NCI-H510A treated with DMSO at 0.1 percent for 48 hours (cell line): ENCODE measurements at places on chromosomes 4 and X.
A peak's percentile ranks its signal among the peaks of the same experiment; 100 is the strongest.

DNA sequence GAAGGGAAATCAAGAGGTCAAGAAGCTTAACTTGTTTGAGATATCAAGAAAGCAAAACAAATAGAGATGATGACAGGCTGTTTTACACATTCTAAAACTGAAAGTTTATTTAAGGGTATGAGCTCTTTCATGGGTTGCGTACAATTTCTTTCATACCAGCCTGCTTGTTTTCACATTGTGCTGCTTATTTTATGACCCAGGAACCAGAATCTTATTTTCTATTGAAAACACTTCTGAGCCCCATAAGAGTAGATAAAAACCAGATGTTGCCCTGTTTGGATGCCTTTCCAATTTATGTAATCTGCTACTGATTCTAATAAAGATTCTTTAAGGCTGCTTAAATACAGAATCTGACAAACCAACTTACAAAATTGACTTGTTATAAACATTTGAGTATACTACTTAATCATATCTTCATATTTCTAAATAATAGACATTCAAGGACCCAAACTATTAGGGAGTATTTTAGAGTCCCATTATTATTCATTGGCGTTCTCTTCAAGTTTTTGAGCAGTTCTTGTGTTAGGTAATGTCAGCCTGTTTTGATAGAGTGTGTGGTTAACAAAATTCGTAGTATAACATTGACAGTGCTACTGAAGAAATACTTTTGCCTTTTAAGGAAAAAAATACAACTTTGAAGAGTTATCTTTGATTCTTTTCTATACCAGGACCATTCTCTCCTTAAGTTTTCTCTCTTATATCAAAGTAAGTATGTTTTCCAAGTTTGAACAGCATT lies 74.4 kb downstream of the PDLIM5 start:
- DNase-seq, result no peak

DNA sequence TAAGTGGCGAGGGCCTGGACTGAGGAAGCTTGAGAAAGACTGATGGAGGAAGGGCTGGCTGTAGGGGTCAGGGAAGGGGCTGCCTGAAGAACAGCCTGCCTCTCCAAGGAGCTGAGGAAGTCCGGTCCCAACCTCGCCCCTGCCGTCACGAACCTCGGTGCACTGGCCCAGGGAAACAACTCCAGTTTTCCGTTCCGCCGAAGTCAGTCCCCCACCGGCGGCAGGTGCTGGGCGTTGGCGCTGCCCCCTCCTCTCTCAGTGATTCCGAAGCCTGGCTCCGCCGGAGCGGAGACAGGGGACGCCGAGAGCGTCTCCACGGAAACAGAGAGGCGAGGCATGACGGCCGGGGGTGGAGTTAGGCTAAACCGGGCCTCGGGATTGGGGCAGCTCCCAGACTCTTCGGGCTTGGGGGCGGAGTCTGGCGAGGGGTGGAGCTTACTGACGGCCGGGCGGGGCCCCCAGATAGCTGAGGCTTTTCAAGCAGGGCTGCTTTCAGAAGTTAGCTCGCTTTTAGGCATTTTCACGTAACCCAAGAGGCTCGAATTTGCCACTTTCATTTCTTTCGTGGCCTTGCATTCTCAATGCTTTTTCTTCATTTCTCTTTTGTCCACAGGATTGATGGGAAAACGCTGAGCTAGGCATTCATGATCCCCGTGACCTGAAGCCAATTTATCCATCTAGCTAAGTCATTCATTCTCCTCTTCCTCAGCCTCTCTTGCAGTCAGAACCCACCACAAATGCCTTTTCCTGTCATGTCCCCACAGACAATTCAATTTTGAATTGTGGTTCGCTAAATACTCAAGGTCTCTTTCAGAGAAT lies at the start of gene TTC29:
TTC29 (minus strand) TSS at position 309 of the 819 bp plus-strand sequence. CDS start 5,969 bp downstream, outside the sequence.
- peak; percentile 51 for DNase-seq

DNA sequence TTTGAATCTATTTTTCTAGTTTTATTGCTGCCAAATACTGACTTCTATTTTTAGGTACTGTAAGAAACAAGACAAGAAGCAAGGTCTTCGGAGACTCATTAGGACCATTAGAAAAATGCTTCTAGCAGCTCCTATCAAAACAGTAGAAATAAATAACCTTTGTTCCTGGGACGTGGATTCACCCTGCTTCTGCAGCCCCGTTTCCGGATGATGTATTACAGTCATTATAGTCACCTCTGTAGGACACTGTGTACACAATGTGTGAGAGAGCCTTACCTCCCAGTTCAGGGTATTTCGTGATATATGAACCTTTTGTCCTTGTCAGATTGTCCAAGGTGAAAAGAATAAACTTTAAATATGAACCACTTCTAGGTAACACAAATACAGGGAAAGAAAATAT lies 484.0 kb upstream of the TECRL start:
- DNase-seq, result peak; percentile 60

GRCh38 chr4:158860856-158861255 lies 92.0 kb downstream of the FNIP2 start:
- DNase-seq, result no peak

DNA sequence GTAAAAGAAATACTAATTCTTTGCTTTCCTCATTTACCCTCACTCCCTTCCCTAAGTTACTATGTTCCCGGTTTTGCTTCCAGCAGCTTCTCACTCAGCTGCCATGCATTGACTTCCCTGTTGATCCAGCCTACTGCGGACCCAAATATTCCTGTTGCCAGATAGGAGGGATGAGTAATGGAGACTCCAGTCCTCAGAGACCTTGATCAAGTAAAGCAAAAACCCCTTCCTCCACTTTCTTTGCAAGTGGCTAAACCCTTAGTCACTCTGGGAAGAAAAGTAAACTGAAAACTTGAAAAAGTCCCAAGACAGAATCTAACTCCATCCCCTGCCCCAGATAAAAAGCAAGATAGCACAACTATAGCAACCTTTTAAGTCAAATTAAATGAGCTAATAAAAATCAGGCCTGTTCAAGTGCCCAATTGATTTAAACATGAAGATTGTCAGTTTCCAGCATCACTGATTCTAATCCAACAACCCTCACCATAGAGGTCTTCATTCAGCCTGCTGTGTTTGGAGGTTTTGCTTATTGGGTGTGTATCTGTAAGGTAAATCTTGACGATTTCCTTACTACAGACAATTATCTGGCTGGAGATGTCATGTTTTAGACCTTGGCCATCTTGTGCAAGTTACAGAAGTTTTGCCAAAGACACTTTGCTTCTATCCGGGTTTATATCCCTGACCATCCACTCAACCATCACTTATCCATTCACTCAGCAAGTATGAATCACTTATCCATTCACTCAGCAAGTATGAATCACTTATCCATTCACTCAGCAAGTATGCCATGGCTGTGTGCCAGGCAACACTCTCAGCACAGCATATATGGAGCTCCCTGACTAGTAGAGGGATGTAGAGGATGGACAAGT lies 17.6 kb downstream of the FGFBP1 start:
- no peak for DNase-seq
